ENCODE measurements at places on chromosomes 6 and 20. TPM values are rescaled to one million over a fixed set of nuclear protein-coding genes. Genes with fewer than 3 reads are reported as not detected.

DNA sequence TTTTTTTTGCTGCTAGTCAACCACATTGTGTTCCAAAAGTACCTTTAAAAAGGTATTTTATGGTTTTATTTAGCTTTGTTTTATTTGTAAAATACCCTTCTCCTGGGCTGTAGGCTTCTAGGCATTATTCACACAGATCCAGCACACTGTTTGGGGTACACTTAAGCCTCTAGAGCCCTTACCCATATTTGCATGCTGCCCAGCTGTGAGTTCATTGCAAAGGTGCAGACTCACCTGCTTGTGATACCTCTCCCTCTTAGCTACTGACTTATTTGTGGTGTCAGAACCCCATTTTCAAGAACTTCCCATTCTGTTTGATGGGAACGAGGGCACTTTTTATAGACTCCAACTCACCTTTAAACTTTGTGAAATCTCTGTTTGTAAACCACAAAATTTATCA is 69.8 kb downstream of the RIN2 start:
- no peak for DNase-seq

- no peak for DNase-seq
Observed at GRCh38 chr6:13413466-13413862, 73.9 kb downstream of the GFOD1 start.

GRCh38 chr20:52422574-52423336 is 231.2 kb upstream of the ZFP64 start:
- no peak for DNase-seq

GRCh38 chr6:148313488-148313887 is 29.1 kb upstream of the SASH1 start:
- no peak for DNase-seq

DNA sequence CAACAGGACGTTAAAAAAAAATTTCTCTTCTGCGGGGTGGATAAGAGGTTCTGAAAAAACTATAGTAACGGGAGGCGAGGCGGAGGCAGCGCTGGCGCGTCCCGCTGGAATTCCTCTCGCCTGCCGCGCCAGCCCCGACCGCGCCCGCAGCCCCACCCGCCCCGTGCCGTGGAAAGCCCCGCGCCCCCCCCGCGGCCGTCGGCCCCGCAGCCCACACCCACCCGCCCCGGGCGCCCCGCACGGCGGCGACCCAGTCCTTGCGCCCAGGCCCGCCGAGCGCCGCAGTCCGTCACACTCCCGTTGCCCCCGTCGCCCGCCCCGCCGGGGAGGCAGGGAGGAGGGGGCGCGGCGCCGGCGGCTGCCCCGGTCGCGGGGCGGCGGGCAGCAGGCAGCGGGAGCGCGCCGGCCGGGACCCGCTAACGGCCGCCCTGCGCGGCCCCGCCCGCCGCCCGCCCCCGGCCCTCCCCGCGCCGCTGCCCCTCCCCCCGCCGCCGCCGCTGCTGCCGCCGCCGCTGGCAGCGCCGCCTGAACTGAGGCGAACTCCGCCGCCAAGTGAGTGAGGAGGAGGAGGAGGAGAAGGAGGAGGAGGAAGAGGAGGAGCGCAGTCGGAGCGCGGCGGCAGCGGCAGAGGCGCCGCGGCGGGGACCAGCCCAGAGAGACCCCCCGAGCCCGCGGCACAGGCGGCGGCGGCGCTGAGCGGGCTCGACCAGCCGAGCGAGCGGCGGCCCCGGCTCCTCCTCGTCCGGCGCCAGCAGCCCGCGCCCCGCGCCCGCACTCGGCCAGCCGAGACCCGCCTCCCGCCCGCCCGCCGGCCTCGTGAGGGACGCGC is at the start of gene QKI:
Gene QKI (plus strand): TSS at position 602 of the 829 bp plus-strand sequence. CDS start 476 bp downstream, outside the sequence.
- peak; percentile 93 for DNase-seq

- no peak for DNase-seq
Observed at GRCh38 chr20:61119794-61120410, 132.2 kb upstream of the CDH4 start.

DNA sequence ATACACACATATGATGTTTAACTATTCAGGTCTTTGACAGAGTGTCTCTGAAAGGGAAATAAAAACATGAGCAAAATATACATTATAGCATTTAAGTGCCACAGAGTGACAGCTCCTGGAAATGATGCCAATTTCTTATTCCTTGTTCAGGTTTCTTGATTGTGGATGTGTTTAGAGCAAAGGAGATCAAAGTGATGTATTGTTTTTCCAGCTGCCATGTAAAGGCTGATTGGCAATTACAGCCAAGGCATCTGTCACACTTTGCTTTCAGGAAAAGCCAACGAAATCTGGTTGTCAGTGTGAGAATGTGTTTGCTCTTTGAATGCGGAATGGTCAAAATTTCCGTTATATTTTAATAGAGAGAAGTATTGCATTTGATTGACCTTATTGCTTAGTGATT is 347.8 kb upstream of the FLRT3 start:
- DNase-seq, result no peak

GLP1R gene
- total RNA-seq, result 6.8 TPM

ACTL10 gene
- 0.19 TPM for total RNA-seq

GRCh38 chr20:12067686-12068085 is 150.0 kb downstream of the BTBD3 start:
- no peak for DNase-seq

GRCh38 chr20:10469599-10469998 is 34.5 kb downstream of the SLX4IP start:
- no peak for DNase-seq

C6orf52 gene
- 0.49 TPM for total RNA-seq

- no peak for DNase-seq
Observed at GRCh38 chr20:54004445-54004844, 65.9 kb downstream of the BCAS1 start.

DNA sequence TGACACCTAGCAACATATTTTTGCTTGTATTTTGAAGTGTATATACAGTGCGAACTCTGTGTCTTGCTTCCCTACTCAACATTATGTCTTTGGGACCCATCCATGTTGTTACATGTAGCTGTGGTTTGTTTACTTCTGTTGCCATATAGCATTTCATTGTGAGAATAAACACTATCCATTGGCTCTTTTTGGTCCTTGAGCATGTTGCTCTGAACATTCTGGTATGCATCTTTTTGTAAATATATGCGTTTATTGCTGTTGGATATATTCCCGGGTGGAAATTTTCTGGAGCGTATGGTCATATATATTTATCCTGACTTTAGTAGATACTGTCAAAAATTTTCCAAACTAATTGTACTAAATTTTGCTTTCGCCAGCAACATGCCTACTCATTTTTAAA is 222.5 kb upstream of the SPTLC3 start:
- no peak for DNase-seq

SFTA2 gene
- total RNA-seq, result not detected

DNA sequence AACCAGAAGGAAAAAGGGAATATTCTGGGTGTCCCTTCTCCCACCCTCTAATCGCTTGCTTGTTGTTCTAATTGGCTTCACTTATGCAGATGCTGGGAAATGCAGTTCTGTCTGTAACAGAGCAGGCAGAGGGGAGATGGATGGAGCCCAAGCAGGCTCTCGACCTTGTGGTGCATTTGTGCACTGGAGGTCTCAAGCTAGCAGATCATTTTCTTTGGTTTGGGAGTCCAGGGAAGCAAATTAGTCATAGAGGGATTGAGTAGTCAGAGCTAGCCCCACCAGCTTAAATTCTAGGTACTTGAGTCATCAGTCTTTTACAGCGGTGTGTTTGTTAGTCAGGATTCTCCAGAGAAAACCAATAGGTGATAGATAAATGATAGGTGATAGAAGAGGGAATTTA is 234.7 kb upstream of the ECI2 start:
- DNase-seq, result no peak

MMP24 gene
- total RNA-seq, result 0.35 TPM

- DNase-seq, result peak; percentile 65
Observed at GRCh38 chr20:62772990-62773844, 23.1 kb upstream of the MRGBP start.

- DNase-seq, result peak; percentile 74
Observed at GRCh38 chr6:7912024-7912423, 1.4 kb upstream of the TXNDC5 start.

- no peak for DNase-seq
Observed at GRCh38 chr20:48380661-48381060, 447.1 kb downstream of the PREX1 start.

VEGFA gene
- total RNA-seq, result 242 TPM

- peak; percentile 88 for DNase-seq
Observed at GRCh38 chr6:148746363-148747144, at the start of gene UST. Gene UST (plus strand): TSS chr6:148747030. CDS start chr6:148747431, 401 bp downstream.

DNA sequence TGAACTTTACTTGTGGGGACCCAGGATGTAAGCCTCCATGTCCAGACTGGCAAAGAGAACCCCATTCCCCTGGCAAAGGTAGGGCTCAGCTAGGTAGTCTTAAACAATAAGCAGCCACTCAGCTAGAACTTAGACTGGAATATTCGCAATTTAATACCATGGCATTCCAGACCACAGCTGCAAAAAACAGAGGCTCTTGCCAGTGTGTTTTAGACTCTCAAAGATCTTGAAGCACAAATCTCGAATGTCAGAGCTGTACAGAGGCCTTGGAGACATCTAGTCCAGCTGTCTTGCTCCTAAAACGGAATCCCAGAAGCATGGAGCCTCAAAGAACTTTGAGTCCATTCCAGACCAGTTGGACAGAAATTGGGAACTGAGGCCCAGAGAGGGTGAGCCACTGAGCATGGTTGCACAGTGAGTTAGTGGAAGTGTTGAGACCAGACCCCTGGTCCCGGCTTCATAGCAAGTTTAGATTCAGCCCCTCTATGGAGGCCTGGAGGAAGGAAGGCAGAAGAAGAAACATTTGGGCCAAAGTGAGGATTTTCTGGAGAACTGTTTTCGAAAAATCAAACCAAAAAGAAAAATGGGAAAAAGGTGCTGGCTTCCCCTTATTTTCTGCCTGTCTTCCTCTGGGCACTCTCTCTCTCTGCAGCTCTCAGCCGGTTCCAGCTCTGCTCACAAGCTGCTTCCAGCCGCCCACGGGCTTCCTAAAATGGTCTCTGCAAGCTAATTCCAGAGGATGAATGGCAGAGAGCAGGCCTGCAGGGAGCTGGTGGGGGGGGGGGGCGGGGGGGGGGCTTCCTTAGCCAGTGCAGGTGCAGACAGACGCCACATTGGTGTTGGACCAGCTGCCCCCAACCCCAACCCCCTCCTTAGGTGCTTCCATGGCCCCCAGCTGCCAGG is 32.4 kb downstream of the AAR2 start:
- DNase-seq, result no peak

DNA sequence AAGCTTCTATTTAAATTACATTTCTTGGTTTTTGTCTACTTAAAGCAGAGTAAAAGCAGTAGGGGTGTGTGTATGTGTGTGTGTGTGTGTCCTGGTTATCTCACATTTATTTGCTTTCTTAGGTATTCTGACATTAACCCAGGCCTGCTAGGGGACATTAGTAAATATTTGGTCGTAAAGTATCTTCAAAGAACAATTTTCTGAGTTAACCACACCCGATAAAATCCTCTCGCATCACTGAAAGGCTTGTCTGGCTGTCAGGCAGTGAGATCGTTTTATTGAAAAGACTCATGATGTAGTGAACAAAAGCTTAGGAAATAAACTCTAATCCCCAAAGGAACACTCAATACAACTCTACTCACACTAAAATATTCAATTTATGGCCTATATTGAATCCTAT is 77.9 kb downstream of the ZNF217 start:
- DNase-seq, result no peak

GRCh38 chr6:34855463-34855862 is 32.4 kb downstream of the TAF11 start:
- DNase-seq, result no peak

DNA sequence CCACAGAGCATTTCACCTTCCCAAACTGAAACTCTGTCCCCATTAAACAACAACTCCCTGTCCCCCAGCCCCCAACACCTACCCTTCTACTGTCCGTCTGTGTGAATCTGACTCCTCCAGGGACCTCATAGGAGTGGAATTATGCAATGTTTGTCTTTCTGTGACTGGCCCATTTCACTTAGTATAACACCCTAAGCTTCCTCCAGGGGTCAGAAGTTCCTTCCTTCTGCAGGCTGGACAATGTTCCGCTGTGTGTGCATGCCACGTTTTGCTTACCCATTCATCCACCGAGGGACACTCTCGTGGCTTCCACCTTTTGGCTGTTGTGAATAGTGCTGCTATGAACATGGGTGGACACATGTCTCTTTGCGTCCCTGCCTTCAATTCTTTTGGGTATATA is 37.6 kb upstream of the MPC1 start:
- DNase-seq, result no peak

OR2H2 gene
- not detected for total RNA-seq

- no peak for DNase-seq
Observed at GRCh38 chr20:54221353-54221752, 13.5 kb downstream of the PFDN4 start.

All from Right ventricle myocardium inferior (tissue), 1 donor.